ENCODE measurements at places on chromosomes 13 and 19.

DNA sequence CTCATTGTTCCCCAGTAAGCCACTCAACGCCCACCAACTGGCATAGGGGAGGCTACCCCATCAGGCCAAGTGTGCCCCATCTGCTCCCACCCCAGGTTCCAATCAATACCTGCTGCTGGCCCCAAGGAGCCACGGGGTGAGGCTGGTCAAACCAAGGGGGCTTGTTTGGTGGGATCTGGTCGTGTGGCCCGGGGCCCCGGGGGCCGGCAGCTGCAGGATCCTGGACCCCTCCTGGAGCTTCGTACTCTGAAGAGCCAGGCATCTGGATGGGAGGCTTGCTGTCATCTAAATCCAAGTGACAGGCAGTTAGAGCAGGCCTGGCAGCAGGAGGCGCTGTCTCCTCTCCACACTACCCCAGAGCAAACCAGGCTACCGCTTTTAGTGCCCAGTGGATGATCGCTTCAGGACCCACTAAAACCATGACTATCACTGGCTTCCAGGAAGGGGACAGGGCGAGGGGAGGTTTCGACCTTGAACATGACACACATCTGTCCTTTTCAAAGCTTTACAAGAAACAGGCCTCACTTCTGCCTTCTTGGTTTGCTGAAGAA lies 14.2 kb downstream of the CHERP start:
- DNase-seq = no peak

GRCh38 chr13:99085139-99085807 lies 107.4 kb upstream of the DOCK9 start:
- no peak for DNase-seq

GRCh38 chr13:99663185-99663825 lies 162.0 kb downstream of the TM9SF2 start:
- no peak for DNase-seq

- DNase-seq = no peak
These were observed 402.3 kb downstream of the DACH1 start for GRCh38 chr13:71464686-71465085.

Measured in activated CD8-positive, alpha-beta memory T cell treated with anti-CD3 and anti-CD28 coated beads for 1 hour (primary cell).